Activated CD4-positive, CD25-positive, alpha-beta regulatory T cell (primary cell): ENCODE measurements at places on chromosomes 7 and 10.

- DNase-seq: no peak
Observed at GRCh38 chr7:144691240-144691639, 144.6 kb downstream of the TPK1 start.

- DNase-seq: no peak
Observed at GRCh38 chr10:28738200-28738599, 60.9 kb downstream of the BAMBI start.

GRCh38 chr7:148935451-148935850, 51.4 kb upstream of the EZH2 start:
- DNase-seq: no peak

GRCh38 chr7:141911391-141911790, 4.8 kb upstream of the OR9A4 start:
- no peak for DNase-seq

DNA sequence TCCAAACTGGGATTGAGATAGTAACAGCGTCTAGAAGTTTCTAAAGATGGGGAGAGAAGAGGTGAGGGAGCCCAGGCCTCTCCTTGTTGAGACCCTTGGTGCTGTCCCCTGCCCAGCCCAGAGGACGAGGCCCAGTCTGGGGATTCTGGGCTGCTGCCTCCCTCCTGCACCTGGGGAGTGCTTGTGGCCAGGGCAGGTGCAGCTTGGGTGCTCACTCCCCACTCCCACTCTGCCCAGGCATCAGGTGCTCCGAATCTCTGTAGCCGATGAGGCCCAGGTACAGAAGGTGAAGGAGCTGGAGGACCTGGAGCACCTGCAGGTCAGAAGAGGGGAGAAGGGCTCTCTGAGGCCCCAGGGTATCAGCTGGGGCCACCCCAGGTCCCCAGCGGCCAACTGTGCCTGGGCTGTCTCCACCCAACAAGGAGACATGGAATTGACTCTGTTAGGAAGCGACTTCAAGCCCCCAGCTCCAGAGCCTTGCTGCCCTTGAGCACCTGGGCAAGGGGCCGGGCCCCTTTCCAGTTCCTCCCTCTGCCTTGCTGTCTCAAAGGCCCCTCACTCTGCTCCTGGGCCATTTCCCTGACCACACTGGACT, 664 bp downstream of the CPA1 start:
- DNase-seq: no peak

GRCh38 chr10:60916025-60916424, 28.0 kb downstream of the RHOBTB1 start:
- DNase-seq: no peak

DNA sequence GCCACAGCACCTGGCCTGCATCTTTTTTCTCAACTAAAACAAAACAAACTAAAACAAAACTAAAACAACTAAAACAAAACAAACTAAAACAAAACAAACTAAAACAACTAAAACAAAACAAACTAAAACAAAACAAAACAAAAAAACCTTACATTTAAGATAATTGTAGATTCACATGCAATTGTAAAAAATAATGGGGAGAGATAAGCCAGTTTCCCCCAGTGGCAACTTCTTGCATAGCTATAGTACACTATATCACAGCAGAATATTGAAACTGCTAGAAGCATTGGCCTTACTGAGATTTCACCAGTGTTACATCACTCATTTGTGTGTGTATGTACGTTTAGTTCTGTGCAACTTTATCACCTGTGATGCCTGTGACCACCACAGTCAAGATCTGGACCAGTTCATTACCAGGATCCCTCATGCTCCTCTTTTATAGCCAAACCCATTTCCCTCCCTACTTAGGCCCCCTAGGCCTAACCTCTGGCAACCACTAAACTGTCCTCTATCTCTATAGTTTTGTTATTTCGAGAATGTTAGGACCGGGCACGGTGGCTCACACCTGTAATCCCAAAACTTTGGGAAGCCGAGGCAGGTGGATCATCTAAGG, 9.3 kb downstream of the FXYD4 start:
- DNase-seq: no peak

- no peak for DNase-seq
Observed at GRCh38 chr10:50909334-50910014, 24.0 kb upstream of the A1CF start.

GRCh38 chr10:43905512-43906236, 257.0 kb upstream of the ZNF32 start:
- no peak for DNase-seq

DNA sequence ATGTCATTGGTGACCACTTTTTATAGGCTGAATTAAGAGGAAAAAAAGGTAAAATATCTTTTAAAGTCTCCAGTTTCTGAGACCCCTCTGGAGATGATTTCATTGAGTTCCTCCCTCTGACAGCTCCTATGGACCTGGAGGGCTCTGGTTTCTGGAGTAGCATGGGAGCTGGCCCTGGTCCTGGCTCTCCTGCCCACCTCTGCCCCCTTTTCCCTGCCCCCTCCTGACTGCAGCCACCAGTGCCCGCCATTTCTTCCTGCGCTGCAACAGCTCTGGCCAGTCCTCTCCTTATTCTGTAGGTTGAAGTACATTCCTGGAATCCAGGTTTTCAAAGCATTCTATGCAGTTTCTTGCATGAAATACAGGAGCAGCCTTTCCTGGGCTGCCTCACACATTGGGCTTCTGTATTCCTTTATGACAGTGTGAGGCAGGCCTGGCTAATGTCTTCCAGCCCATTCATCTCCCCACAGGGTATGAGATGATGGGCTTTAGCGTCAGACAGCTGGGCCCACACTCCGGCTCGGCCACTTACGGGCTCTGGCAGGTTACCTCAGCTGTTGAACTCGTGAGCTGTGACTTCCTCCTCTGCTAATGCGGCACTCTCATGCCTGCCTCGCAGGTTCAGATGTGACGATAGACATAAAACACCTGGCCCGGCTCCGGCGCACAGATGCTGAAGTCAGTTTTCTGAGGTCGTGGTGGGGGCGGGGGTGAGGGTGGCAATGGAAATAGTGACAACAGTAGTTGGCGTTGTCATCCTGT, 101.7 kb downstream of the MGMT start:
- DNase-seq: no peak

- no peak for DNase-seq
Observed at GRCh38 chr10:76138286-76138685, 706.9 kb downstream of the LRMDA start.

DNA sequence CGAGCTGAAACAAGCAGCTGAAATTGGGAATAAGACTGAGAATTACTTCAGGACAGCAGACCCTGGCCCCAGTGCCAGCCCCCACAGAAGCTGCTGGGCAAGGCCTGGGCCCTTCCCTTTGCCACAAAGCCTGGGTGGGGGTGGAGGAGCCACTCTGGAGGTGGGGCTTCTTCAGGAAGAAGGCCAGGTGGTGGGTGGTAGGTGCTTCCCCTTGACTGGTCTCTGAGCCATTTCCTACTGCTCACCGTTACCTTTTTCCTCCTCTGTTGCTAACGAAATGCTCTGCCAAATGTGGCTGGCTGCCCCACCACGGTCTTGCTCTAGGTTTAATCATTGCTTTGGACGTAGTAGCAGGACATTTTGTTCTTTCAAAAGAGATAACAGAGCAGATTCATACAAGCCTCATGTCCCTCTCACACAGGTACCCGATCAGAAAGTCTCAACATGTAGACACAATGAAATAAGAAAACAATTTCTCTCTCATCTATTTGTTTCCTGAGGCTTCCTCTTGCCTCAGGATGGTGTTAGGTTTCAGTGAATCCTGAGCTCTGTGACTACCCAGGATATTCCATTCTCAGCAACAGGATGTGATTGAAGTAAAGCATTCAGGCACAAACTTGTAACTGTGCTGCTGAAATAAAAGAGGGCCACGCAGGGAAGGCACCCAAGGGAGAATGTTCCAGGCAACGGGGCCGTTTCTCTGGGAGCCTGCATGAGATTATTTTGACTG, 66.5 kb downstream of the WDR11 start:
- DNase-seq: no peak

DNA sequence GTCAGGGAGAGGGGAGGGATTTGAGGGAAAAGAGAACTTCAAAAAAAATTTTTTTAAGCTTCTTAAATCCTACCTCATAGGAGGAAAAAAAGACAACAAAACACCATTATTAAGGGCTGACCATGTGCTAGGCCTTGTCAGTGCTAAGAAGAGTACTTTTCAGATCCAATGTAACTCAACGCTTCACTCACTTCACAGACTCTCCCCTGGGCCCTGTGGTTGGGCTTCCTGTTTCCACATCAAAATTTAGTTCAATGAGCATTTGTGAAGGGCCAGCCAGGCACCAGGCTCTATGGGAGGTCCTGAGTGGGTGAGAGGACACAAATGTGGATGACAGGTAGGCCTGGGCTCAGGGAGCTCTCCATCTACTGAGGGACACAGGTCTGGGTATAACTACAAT, 249.8 kb downstream of the PTEN start:
- DNase-seq: no peak

DNA sequence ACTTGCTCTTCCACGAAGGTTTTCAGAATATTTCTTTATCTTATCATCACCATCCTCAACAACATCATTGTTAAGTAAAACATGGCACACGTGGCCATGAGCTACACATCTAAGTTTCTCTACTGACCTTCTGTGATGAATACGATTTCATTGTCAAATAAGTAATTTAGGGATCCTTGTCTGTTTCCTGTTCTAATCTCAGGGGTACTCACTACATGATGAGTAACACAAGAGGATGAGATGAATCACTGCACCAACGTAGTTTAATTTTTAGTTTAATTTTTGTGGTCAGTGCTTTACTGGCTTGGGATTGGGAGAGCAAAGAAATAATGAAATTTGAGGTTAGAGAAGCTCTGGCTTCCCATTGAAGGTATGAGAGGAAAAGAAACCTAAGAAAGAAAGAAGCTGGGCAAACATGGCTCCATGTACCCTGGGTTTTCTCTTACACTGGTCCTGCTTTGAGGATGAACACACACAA, 461.9 kb upstream of the KLF6 start:
- no peak for DNase-seq

DNA sequence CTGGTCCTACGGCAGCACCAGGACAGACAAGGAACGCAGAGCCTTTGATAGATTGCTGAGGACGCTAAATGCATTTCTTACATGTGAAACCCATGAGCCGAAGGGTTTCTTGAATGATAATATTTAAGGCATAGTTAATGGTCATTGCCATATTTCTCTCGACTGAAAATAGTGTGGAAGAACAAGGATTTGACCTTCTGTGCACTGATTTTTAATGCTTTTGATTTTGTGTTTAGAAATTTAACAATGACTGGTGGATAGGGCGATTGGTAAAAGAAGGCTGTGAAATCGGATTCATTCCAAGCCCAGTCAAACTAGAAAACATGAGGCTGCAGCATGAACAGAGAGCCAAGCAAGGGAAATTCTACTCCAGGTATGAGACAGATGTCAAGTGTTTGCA, 150.8 kb downstream of the NSUN6 start:
- DNase-seq: no peak

DNA sequence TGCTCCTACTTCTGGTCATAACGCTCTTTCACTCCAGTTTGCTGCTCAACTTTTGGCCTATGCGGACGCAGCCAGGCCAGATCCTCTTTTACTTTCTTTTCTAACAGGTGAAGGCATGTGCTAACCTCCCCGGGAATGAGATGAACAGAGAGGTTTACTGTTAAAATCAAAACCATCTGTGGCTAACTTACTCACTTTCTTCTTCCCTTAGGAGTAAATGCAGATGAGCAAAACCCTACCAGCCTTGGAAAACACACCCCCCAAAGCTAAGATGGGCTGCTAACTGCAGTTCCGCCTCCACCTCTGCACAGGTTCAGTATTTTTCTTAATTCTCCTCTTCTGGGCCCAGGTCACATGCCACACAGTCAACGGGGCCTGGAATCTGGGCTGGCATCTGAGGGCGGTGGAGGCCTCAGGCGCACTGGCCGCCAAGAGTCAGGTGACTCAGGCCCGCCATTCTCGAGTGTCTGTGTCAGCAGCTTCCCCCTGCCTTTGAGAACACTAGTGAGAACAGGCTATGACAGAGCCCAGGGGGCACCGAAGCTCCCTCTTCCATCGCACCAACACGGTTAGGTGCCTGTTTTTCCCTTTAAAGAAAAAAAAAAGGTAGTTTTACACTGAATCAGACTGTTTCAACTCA, 11.1 kb downstream of the FAM53B start:
- peak; percentile 31 for DNase-seq

DNA sequence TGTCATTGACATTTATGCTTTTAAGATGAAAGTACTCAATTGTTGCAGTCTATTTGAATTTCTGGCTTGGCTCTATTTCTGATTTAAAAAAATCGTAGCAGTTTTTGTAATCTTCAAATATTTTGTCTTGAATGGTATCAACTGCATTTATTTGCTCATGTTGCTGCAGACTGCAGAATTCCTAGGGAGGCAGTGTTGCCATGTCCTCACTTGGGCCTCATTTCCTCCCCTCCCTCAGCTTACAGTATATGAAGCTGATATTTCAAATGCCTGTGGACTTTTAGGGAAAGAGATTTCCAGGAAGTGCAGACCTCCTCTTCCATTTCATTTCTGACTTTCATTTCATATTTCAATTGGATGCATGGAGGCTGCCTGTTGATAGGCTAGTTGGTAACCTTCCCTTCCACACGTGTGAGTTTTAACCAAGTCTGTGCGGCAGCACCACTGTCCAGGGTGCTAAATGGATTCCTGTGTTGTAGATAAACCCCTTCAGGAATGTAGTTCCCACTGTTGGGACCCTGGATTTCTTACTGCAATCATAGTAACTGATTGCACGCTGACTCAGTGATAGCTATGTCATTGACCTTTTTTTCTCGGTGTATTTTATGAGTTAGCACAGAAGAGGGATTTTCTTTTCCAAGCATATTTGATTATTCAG, 17.5 kb downstream of the VPS50 start:
- no peak for DNase-seq

DNA sequence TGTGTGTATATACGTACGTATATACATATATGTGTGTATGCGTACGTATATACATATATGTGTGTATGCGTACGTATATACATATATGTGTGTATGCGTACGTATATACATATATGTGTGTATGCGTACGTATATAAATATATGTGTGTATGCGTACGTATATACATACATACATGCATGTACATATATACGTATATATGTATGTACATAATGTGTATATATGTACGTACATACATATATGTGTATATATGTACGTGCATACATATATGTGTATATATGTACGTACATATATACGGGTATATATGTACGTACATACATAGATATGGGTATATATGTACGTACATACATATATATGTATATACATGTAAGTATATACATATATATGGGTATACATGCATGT, 332.1 kb downstream of the CRPPA start:
- DNase-seq: no peak
